ENCODE measurements at places on chromosomes 2 and 18.
A peak's percentile ranks its signal among the peaks of the same experiment; 100 is the strongest.

GRCh38 chr2:202249521-202250253, 11.3 kb upstream of the SUMO1 start:
- DNase-seq = peak; percentile 82

DNA sequence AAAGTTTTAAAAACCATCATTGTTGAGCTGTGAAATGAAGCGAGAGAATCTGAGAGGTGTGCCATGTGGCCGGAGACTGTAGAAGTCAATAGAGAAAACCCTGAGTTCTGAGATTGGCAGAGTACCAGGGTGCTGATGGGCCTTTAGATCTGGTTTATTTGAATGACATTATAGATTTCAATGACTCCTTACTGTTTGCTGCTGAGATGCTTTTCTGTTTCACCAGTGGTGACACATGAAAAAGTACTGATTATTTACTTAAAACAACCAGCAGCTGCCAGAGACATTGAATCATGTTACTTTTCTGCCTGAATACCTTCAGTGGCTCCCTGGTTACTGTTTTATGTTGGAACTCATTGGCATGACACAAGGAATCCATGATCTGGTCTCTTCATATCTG, 602.7 kb upstream of the ZNF804A start:
- DNase-seq = no peak

- no peak for DNase-seq
Measured at GRCh38 chr18:59416818-59417217, 57.8 kb upstream of the LMAN1 start.

DNA sequence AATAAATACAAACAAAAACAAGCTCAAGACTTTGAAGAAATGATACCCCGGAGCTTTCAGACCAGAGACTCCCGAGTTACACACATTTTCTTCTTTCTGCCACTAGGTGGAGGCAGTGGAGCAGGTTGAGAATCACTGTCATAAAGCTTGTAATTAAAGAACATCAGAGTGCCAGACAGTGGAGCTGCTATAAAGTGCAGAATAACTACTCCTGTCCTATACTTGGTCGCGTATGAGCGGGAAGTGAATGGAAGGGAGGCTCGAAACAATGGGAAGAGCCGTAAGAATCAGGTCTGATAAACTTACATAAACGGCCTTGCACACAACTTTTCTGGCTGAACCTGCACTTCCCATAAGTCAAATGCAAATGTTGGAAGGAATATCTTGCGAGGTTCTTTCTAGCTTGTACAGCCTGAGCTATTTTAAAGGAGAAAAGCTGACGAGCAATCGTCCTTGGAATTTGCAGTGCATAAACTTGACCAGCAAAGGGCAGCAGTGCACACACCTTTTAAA, 189.0 kb downstream of the RPIA start:
- peak; percentile 70 for DNase-seq

GRCh38 chr2:157840568-157841156, 35.5 kb downstream of the ACVR1 start:
- peak; percentile 15 for DNase-seq
